ENCODE measurements at places on chromosomes 1 and 21. TPM values are rescaled to one million over a fixed set of nuclear protein-coding genes. Genes with fewer than 3 reads are reported as not detected.

- peaks cover 42% of the 10 kb centered on the region for H3K4me1 ChIP-seq
- no peak overlapping the region for H3K27ac ChIP-seq
- no peaks in the 10 kb centered on the region for H3K27me3 ChIP-seq
- no peak overlapping the region for H3K4me3 ChIP-seq
Measured at GRCh38 chr1:33021567-33022431, 14.9 kb downstream of the AK2 start.

DOP1B gene
- 15.0 TPM for total RNA-seq

DNA sequence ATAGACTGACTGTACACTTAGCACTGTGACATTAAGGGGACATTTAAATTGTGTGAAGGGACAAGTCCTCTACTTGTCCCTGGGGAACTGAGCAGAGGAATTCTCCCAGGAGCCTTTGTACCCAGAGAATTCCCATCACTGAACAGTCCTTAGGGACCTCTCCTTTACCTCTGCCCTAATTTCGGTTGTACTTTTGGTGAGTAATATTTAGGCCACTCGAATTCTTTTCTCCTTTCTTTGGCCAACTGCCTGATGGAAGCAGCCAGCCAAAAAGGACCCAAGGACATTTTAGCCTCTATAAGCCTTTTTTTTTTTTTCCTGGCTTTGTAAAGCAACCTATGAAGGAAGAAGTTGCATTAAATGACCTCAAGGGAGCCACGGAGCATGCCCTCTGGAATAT, 71.5 kb downstream of the NR5A2 start:
- H3K4me1 ChIP-seq, result no peaks in the 10 kb centered on the region
- no peaks in the 10 kb centered on the region for H3K27me3 ChIP-seq
- no peak for DNase-seq
- H3K27ac ChIP-seq, result no peak overlapping the region

- no peaks in the 10 kb centered on the region for H3K27me3 ChIP-seq
- H3K4me1 ChIP-seq, result no peaks in the 10 kb centered on the region
- no peak overlapping the region for H3K27ac ChIP-seq
- DNase-seq, result no peak
- H3K4me3 ChIP-seq, result no peak overlapping the region
Measured at GRCh38 chr1:193729429-193729828, 543.0 kb upstream of the B3GALT2 start.

TLCD4 gene
- 0.19 TPM for total RNA-seq

GRCh38 chr1:227775841-227776240, 39.6 kb upstream of the PRSS38 start:
- no peaks in the 10 kb centered on the region for H3K27me3 ChIP-seq
- H3K36me3 ChIP-seq, result no peaks in the 10 kb centered on the region
- DNase-seq, result no peak

DNA sequence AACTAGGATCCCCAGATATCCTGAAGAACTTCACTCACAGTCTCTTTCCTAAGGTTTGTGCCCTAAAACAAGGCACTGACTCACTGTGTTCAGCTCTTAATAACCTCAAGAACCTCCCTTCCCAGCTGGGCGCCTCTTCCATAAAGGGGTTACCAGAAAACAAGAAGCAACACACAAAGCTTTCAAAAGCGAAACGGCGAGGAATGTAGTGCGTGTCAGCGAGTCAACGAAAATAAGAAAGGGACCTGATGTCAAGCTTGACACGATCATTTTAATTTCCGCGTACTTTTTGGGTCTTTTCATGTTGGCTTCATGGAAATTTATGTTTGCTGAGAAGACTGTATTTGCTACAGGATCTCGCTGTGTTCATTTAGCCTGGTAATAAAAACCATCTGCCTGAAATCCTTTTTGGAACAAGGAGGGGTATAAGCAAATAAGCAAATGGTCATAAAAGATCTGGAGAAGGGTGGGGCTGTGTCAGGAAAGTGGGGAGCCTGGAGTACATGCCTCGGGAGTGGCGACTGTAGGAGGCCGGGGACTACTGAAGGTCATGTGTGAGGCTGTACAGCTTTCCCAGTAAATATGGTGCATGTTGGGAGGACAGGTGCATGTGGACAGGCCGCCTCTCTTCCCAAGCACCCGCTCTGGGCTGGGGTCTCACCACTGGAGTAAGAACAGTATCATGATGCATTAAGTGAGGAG, 11.4 kb upstream of the CLDN14 start:
- no peaks in the 10 kb centered on the region for H3K4me1 ChIP-seq
- H3K27ac ChIP-seq, result no peak overlapping the region
- H3K36me3 ChIP-seq, result no peaks in the 10 kb centered on the region
- no peak for DNase-seq
- no peak overlapping the region for H3K4me3 ChIP-seq

DNA sequence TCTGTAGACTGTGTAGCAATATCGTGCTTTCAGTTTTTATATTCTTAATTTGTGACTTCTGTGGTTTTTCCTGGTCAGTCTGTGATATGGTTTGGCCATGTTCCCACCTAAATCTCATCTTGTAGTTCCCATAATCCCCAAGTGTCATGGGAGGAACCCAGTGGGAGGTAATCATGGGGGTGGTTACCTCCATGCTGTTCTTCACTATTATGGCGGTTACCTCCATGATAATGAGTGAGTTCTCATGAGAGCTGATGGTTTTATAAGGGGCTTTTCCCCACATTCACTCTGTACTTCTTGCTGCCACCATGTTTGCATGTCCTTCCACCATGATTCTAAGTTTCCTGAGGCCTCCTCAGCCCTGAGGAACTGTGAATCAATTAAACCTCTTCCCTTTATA, 169.8 kb downstream of the LEPR start:
- H3K4me1 ChIP-seq, result no peaks in the 10 kb centered on the region
- no peak for DNase-seq
- no peak overlapping the region for H3K27ac ChIP-seq
- H3K27me3 ChIP-seq, result peaks cover 2% of the 10 kb centered on the region

DNAJC28 gene
- 0.37 TPM for total RNA-seq

RAB4A gene
- 24.0 TPM for total RNA-seq

DNA sequence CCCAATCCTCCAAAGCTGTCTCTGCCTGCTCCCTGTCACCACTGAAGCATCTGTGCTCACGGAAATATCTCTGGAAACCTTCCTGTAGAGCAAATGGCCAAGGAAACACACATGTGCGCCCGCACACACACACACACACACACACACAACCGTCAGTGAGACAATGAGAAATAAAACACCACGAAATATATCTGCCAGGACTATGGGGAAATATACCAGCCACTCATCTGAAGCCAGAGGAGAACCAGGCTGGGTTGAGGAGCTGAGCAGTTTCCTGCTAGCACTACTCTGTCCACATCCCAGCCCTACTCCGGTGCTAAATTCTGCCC, 25.1 kb upstream of the PLXNA2 start:
- no peak overlapping the region for H3K27ac ChIP-seq
- DNase-seq, result no peak
- H3K4me3 ChIP-seq, result no peak overlapping the region
- H3K27me3 ChIP-seq, result peaks cover 33% of the 10 kb centered on the region
- no peaks in the 10 kb centered on the region for H3K36me3 ChIP-seq

GRCh38 chr21:19463966-19464365, 1060.4 kb upstream of the TMPRSS15 start:
- no peak overlapping the region for H3K4me3 ChIP-seq
- H3K27ac ChIP-seq, result no peak overlapping the region
- H3K27me3 ChIP-seq, result no peaks in the 10 kb centered on the region
- H3K36me3 ChIP-seq, result no peaks in the 10 kb centered on the region
- DNase-seq, result no peak

- H3K36me3 ChIP-seq, result peaks cover 9% of the 10 kb centered on the region
- no peaks in the 10 kb centered on the region for H3K27me3 ChIP-seq
- no peak for DNase-seq
- H3K27ac ChIP-seq, result no peak overlapping the region
Measured at GRCh38 chr1:87106144-87106543, 191.7 kb downstream of the HS2ST1 start.

ADAMTSL4 gene
- 0.59 TPM for total RNA-seq

- H3K27ac ChIP-seq, result no peak overlapping the region
- no peaks in the 10 kb centered on the region for H3K4me1 ChIP-seq
- DNase-seq, result no peak
- H3K4me3 ChIP-seq, result no peak overlapping the region
- no peaks in the 10 kb centered on the region for H3K36me3 ChIP-seq
Measured at GRCh38 chr1:88179943-88180342, 504.1 kb upstream of the PKN2 start.

GJC2 gene
- total RNA-seq, result not detected

DNA sequence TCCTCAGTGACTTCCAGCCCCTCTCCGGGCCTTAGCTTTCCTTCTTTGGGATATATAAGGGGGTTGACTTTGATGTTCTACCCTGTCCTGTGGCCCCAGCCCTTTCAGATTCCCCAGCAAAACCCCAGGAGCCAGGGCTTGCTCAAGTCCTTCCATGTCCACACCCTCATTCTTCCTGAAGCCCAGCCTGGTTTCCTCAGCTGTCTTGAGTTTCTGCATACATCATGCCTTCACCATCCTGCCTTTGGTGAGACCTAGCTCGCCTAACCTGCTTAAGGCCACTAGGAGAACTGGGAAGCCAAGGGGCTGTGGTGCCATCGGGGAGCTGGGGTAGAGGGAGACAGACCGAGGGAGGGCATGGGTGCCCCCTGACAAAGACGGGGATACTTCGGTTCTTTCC, 17.2 kb upstream of the PEF1 start:
- DNase-seq, result no peak
- H3K27ac ChIP-seq, result no peak overlapping the region
- no peaks in the 10 kb centered on the region for H3K36me3 ChIP-seq
- no peaks in the 10 kb centered on the region for H3K4me1 ChIP-seq

DNA sequence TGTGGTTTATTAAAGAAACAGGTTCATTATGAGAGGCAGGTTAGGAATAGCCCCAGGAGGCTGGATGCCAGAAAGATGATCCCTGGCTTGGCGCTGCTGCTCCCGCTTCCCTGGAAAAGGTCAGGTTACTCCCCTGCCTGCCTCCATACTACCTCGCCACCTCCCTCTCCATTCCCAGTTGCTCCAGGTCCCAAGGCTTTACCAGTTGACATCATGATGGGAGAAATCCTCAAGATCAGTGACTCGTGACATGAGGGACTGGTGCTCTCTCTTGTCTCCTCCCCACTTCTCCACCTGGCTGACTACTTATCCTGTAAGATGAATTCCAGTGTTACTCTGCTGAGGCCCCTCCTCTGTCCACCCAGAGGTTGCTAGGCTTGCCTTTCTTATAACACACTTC, 19.7 kb downstream of the VASH2 start:
- no peak for DNase-seq
- H3K27me3 ChIP-seq, result peaks cover 8% of the 10 kb centered on the region
- no peaks in the 10 kb centered on the region for H3K36me3 ChIP-seq
- no peak overlapping the region for H3K27ac ChIP-seq
- H3K4me3 ChIP-seq, result no peak overlapping the region

DNA sequence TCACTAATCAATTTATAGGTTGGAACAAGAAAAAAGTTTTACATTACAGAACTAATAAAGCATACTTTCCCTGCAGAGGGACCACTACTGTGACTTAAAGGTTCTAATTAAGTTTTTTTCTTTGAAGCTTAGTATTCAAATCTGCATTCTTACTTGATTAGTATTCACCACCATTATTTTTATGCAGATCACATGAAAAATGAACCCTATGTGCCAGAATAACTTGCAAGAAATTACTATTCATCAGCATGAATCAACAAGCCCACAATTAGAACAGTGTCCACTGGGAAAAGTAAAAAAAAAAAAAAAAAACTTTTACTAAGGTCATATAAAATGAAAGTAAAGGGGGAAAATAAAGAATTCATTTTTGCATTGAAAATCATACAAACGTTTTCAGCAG, 90.8 kb downstream of the SMYD3 start:
- H3K27me3 ChIP-seq, result no peaks in the 10 kb centered on the region
- no peak overlapping the region for H3K4me3 ChIP-seq
- H3K36me3 ChIP-seq, result peaks cover 38% of the 10 kb centered on the region
- DNase-seq, result no peak

CATSPER4 gene
- not detected for total RNA-seq

- no peak overlapping the region for H3K4me3 ChIP-seq
- peaks cover 22% of the 10 kb centered on the region for H3K4me1 ChIP-seq
- H3K27ac ChIP-seq, result no peak overlapping the region
- no peaks in the 10 kb centered on the region for H3K36me3 ChIP-seq
- H3K27me3 ChIP-seq, result peaks cover 2% of the 10 kb centered on the region
Measured at GRCh38 chr1:212976586-212976985, 26.2 kb downstream of the VASH2 start.

DNA sequence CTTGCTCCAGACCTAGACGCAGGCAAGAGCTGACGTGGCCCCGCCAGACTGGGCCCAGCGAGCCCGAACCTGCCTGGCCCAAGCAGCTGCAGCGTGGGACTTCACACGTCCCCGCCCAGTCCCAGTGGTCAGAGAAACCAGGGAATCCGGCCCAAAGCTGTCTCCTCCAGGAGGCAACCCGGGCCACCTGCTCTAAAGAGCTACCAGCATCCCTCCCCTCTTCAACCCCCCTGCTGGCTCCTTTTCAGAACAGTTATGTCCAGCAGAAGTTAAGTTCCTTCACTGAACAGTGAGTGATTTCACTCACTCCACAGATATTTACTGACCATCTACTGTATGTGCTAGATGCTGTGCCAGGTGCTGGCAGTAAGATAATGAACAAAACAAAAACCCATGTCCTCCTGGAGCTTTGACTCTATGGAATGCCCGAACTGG, 2.1 kb upstream of the EFNA1 start:
- no peak overlapping the region for H3K4me3 ChIP-seq
- H3K27ac ChIP-seq, result no peak overlapping the region
- DNase-seq, result no peak
- H3K4me1 ChIP-seq, result peaks cover 32% of the 10 kb centered on the region
- no peaks in the 10 kb centered on the region for H3K36me3 ChIP-seq

DNA sequence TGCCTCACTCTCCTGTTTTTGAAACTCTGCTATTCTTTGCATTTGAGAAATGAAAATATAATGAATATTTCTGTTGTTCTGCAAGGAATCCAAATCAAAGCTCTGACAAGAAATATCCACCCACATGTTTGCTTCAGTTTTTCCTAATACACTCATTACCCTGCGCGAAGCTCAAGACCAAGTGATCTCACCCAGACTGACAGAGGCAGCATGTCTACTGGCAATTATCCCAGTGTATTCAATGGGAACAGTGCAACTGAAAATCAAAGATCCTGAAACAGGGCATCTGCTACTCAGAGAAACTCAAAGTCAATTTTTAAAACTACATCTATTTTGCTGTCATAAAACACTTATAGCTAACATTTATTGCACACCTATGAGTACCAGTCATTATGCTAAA, 321.0 kb upstream of the LRRC7 start:
- no peak overlapping the region for H3K27ac ChIP-seq
- H3K4me3 ChIP-seq, result no peak overlapping the region
- no peaks in the 10 kb centered on the region for H3K27me3 ChIP-seq
- no peaks in the 10 kb centered on the region for H3K4me1 ChIP-seq

GRCh38 chr1:150582371-150582770, 3.0 kb upstream of the MCL1 start:
- no peak overlapping the region for H3K27ac ChIP-seq
- peaks cover 31% of the 10 kb centered on the region for H3K36me3 ChIP-seq
- H3K4me1 ChIP-seq, result peaks cover 15% of the 10 kb centered on the region
- no peak overlapping the region for H3K4me3 ChIP-seq
- DNase-seq, result no peak

DNA sequence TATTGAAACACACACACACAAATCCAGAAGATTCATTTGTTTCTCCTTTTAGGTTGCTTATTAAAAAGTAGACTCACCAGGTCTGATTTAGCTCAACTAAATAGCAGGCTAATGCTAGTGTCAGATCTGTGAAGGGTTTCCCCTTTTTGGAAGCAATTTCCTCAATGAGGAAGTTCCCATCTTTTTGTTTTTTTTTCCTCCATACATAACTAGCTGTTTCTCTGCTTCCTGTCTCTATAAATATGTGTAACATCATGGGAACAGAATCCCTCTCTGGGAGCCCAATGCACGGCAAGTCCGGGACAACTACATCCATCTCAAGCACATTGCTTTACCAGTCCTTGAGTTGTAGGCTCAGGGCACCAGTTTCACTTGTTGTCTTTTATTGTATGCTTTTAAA, 1421.1 kb downstream of the PLA2G4A start:
- H3K27me3 ChIP-seq, result no peaks in the 10 kb centered on the region
- H3K4me1 ChIP-seq, result no peaks in the 10 kb centered on the region
- H3K4me3 ChIP-seq, result no peak overlapping the region
- no peaks in the 10 kb centered on the region for H3K36me3 ChIP-seq
- no peak overlapping the region for H3K27ac ChIP-seq

CCDC185 gene
- total RNA-seq, result not detected
